ENCODE measurements at places on chromosomes 3 and 15. TPM values are rescaled to one million over a fixed set of nuclear protein-coding genes. Genes with fewer than 3 reads are reported as not detected.

GRCh38 chr3:113110267-113110666 is 101.1 kb upstream of the BOC start:
- DNase-seq: peak; percentile 51

- peak; percentile 36 for DNase-seq
Observed at GRCh38 chr3:54123776-54124196, 1.4 kb downstream of the CACNA2D3 start.

Gene RASGRP1
- 2.1 TPM for total RNA-seq

DNA sequence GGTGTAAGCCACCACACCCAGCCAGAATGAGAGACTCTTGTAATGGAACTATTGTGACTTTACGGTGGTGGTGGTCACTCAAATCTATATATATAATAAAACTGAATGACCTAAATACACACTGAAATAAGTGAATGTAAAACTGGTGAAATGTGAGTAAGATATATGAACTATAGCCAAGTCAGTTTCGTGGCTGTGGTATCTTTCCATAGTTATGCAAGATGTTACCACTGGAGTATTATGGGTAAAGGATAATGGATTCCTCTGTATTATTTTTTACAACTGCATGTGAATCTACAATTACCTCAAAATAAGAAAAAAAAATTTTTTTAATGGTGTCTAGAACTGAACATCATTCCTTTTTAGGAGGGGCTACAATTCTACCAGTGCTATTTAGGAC is 21.9 kb downstream of the PIK3CB start:
- no peak for DNase-seq

GRCh38 chr3:37467761-37468160 is 293.4 kb upstream of the LRRFIP2 start:
- DNase-seq: peak; percentile 44

Gene PSTPIP1
- 5.3 TPM for total RNA-seq

DNA sequence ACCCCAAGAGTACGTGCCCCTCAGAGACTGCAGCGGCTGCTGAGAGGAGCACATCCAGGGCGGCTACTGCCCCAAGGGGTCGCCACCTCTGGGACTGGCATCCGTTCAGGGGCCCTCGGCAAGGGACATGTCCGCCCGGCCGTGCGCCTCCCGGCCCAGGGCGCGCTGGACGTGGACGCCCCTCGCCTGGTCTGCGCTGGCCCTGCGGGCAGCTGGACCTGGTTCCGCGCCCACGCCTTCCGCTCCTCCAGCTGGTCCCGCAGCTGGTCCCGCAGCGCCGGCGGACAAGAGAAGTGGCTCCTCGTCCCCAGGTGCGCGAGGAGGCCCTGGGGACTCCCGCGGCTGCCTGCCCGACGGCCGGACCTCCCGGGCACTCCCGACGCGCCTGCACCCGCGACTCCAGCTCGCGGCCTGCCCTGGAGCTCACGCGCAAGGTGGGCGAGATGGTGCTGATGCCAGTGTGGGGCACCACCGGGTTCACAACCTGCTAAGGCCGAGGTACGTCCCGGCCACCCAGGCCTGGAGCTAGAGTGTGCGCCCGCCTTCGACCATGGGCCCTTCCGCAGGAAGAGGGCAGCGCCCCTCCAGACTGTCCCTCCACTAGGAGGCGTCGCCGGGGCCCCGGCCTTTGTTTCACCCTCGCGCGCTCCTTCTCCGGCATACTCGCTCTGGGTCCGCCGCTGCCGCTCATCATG is 14.4 kb upstream of the GP9 start:
- DNase-seq: no peak

GRCh38 chr3:193498215-193498614 is 56.5 kb downstream of the ATP13A4 start:
- no peak for DNase-seq

Gene BNIP2
- 126 TPM for total RNA-seq

Gene UCN2
- total RNA-seq: 2.4 TPM

DNA sequence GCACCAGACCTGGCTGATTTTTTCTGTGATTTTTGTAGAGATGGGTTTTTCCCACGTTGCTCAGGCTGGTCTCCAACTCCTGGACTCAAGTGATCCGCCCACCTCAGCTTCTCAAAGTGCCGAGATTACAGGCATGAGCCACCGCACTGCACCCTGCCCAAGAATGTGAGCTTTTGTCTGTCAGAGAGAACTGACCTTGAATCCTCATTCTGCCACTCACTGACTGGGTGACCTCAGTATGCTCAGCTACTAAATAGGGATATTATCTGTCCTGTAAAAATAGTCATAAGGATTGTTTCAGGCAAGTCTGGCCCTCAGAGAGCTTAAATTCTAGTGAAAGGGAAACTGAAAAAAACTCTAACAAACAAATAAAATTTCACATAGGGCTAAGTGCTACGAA is 2.1 kb upstream of the RFT1 start:
- no peak for DNase-seq

Gene CATSPER2
- 0.51 TPM for total RNA-seq

GRCh38 chr15:57330619-57331340 is 45.5 kb upstream of the CGNL1 start:
- peak; percentile 64 for DNase-seq

- no peak for DNase-seq
Observed at GRCh38 chr15:42707068-42707467, 29.9 kb downstream of the CDAN1 start.

- no peak for DNase-seq
Observed at GRCh38 chr3:138539352-138539751, 54.7 kb downstream of the CEP70 start.

Gene FOXB1
- total RNA-seq: not detected

DNA sequence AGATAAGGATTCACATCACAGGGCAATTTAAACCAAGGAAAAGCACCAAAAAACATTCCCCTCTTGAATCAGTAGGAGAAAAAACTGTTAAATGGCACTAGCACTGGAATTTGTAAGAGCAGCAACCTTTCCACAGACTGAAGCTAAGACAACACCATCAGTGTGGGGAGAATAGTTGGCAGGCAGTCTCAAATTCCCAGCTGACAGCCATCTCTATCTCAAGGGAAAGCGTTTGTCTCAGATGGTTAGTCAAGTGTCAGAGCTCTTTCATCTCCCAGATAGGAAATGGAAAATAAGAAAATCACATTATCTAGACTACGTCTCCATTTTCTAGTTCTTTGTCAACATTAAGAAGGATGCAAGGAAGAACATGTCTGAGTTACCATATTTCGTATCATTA is 228.7 kb downstream of the WDR72 start:
- no peak for DNase-seq

Gene GOLGA6L7
- not detected for total RNA-seq

Gene CCDC9B
- total RNA-seq: 25.4 TPM

Gene LCTL
- total RNA-seq: not detected

Gene EPHA6
- 1.1 TPM for total RNA-seq

Gene RHCG
- 70.4 TPM for total RNA-seq

GRCh38 chr3:81198756-81199155 is 562.7 kb downstream of the GBE1 start:
- peak; percentile 20 for DNase-seq

Gene ROPN1
- total RNA-seq: not detected

Gene CPLX3
- not detected for total RNA-seq

- DNase-seq: peak; percentile 9
Observed at GRCh38 chr3:79286882-79287281, 480.9 kb downstream of the ROBO1 start.

Gene ALDH1L1
- 7.7 TPM for total RNA-seq

Gene GPR27
- total RNA-seq: 5.1 TPM

Gene RTP4
- total RNA-seq: not detected

Gene PROK2
- 0.31 TPM for total RNA-seq

- DNase-seq: peak; percentile 98
Observed at GRCh38 chr3:15205934-15206661, at the start of gene CAPN7. Gene CAPN7, plus strand, starts transcription at chr3:15206246. Its CDS starts 250 bp downstream, at chr3:15206496.

DNA sequence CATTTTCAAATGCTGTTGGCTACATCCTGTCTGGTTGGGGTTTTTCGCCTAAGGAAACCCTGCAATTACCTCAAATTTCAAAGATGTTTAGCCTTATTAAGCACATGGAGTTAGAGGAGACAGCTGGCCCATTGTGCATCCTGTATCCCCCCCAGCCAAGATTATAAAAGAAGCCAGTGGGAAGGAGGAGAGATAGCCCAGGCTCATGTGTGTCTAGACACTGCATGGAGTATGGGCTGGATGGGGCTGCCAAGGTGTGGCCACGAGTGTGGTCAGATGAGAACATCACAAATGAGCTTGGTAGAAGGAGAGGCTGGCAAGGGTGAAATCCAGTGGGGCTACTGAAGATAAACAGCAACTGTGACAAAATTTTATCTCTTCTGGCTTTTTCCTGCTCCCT is 270.0 kb upstream of the TBC1D5 start:
- no peak for DNase-seq

DNA sequence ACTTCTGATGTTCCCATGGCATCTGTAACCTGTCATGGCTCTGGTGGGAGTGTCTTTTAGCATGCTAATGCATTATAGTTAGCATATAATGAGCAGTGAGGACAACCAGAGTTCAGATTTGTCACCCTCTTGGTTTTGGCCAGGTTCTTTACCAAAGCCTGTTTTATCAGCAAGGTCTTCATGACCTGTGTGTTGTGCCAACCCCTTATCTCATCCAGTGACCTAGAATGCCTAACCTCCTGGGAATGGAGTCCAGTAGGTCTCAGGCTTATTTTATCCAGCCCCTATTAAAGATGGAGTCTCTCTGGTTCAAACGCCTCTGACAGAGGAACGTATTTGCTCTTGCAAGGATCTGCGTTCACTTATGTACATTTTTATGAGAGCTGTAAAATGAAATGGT is 60.3 kb upstream of the UTS2B start:
- no peak for DNase-seq

DNA sequence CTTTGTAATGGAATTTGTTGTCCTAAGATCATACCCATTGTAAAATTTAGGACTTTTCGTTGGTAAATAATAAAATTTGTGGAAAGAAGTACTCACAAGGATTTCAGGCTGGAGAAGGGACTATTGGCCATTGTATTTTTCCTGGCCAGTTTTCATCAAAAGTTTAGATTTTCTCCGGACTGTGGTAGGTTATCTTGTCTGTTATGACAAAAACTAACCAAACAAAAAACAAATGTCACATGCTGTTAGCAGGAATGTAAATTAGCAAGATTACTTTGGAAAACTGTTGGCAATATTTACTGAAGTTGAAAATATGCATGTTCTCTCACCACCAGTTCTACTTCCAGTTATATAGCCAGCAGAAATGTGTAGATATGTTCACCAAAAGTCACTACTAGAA is 27.8 kb downstream of the PDE8A start:
- DNase-seq: no peak

DNA sequence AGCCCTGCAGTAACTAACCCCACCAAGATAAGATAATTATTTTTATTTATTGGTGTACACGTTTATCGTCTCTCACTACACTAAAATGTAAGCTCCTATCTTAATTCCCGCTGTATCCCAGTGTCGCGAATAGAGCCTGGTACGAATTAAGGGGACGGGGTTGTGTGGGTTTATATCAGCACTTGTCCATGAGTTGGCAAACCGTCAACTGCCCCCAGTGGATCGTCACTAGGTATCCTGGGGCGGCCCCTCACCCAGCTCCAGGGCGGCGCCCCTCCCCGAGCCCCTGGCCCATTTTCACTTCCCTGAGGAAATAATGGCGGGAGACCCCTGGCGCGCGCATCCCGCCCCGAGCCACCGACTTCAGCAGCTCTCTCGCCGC is 465 bp downstream of the RUVBL1 start:
- DNase-seq: no peak

GRCh38 chr3:23728601-23729117 is 77.1 kb upstream of the UBE2E1 start:
- DNase-seq: peak; percentile 37

DNA sequence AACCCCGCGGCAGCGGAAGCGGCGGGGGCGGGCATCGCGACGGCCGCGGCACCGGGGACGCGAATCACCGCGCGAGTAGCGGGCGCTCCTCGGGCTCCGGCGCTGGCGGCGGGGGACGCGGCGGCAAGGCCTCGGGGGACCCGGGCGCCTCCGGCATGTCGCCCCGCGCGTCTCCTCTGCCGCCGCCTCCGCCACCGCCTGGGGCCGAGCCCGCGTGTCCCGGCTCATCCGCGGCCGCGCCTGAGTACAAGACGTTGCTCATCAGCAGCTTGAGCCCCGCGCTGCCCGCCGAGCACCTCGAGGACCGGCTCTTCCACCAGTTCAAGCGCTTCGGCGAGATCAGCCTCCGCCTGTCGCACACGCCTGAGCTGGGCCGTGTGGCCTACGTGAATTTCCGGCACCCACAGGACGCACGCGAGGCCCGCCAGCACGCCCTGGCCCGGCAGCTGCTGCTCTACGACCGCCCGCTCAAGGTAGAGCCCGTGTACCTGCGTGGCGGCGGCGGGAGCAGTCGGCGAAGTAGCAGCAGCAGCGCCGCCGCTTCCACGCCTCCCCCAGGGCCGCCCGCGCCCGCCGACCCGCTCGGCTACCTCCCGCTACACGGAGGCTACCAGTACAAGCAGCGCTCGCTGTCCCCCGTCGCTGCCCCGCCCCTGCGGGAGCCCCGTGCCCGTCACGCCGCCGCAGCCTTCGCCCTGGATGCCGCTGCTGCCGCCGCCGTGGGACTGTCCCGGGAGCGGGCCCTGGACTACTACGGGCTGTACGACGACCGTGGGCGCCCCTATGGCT is 675 bp downstream of the RBM15B start:
- peak; percentile 38 for DNase-seq

Gene GPD1L
- 65.9 TPM for total RNA-seq

GRCh38 chr3:23002836-23003732 is 200.0 kb upstream of the UBE2E2 start:
- peak; percentile 67 for DNase-seq

Gene ARL8B
- 53.1 TPM for total RNA-seq

DNA sequence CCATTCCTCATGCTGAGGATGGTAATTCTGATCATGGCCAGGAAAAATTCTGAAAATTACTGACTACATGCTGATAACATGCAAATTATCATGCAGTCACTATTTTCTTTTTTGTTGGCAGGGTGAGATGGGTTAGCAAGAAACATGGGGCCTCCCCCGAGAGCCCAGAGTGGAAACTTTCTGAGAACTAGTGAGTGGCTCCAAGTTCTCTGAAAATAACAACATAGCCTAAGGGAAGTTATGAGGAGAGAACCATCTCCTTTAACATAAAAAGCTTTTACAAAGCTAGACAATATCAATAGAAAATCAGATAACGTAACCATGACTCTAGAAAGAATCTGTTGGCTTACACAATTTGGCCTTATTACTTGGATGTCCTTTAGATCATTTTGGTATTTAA is 254.2 kb downstream of the PLOD2 start:
- peak; percentile 7 for DNase-seq

GRCh38 chr15:31456354-31457060 is 129.9 kb downstream of the KLF13 start:
- DNase-seq: no peak

Gene IQCF5
- not detected for total RNA-seq

Gene TRNT1
- 31.7 TPM for total RNA-seq

Measured in tongue (tissue), 3 donors.